ENCODE measurements at places on chromosomes 2 and 18.

GRCh38 chr2:177474998-177475397 is 82.4 kb downstream of the AGPS start:
- DNase-seq, result no peak

GRCh38 chr2:65081232-65081685 is 25.0 kb downstream of the CEP68 start:
- no peak for DNase-seq

DNA sequence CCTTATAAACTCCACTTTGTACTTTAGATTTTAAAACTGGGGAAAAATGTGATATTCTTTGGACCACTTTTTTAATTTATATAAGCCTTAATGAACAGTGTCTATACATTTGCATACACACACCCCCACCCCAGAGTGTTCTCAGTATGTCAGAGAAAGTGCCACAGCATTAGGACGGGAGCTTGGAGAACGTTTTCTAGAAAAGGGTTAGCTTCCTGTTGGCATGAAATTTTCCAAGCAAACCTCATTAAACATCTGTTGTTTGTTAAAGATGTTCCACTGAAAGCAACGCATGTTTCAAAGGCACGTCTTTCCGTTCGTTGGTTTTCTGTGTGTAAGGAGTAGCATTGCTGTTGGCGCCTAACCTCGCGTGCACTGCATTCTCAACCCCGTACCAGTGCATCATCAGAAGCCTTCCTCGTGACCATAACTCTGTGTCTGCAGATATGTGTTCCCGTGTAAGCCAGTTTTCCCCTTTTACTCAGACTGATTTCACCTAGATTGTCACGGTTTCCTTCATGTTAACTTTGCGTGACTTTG is 228.5 kb downstream of the ALPK2 start:
- DNase-seq, result no peak

DNA sequence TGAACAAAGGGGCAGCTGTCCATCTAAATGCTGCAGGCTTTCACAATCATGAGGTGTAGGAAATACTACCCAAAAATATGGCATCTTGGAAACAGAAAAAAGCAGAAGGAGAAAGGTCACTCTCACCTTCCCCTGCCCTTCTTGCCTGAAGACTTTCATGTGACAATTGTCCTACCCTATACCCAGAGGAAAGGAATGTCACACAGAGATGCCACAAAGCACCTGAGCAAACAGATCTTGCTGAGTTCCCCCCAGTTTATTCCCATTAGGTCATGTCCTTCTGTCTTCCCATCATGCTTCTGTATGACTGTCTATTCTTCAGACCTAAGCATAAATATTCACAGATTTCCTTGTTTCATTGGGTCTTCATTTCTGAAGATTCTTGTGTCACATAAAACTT is 116.6 kb upstream of the MSH6 start:
- DNase-seq, result no peak

GRCh38 chr2:238987352-238987981 is 139.6 kb downstream of the TWIST2 start:
- no peak for DNase-seq

DNA sequence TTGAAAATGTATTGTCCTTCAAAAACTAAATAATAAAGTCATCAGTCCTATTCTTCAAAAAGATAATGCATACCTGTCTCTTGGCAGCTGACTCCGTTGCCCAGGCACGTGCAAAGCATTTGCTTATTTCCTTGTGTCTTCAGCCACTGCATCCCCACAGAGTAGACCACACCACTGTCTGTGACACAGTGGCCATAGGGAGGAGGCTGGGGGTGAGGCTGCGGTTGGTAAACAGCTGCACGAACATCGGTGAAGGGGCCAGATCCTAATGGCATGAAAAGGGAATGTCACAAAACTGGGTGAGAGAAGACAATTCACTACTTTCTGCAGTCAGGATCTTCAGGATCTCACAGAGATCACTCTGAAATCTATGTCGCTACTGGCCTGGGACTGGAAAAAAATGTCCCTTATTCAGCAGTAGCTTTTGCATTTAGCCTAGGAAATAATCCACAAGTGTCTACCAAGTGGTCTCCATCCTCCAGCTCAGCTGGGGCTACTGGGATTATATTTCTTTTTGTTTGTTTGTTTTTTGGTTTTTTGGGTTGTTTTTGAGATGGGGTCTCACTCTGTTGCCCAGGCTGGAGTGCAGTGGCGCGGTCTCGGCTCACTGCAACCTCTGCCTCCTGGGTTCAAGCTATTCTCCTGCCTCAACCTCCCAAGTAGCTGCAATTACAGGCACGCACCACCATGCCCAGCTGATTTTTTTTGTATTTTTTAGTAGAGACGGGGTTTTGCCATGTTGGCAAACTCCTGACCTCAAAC is 10.7 kb downstream of the FN1 start:
- DNase-seq, result no peak

DNA sequence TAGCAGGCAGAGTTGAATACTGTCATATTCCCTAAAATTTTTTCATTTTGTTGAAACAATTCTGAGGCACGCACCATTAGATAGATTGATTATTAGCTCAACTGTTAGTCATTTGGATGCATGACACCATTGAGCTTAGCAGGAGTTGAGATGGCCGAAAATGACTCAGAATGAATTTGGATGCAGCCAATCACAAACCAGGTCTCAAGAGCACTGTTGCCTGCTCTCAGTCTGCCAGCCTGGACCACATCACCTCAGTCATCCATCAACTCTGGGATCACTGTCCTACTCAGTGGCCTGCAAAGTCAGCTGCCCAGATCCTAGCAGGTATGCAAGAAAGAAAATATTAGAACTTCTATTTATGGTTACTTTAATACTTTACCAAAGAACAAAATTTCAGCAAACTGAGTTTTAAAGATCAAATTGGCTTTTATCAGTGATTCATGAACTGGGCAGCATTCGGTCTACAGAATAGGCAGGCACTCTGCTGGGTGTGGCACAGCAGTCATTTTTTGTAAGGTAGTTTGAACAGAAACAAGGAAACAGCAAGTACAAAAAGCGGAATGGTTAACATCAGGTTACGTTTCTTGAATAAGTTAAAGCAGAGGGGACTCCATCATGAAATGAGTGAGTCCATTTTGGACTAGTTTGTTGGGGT is 152.7 kb upstream of the ARHGAP28 start:
- DNase-seq, result no peak

GRCh38 chr2:69007169-69007568 is 5.8 kb upstream of the ANTXR1 start:
- DNase-seq, result no peak

- no peak for DNase-seq
These were observed 43.3 kb upstream of the ITM2C start for GRCh38 chr2:230821261-230821990.

DNA sequence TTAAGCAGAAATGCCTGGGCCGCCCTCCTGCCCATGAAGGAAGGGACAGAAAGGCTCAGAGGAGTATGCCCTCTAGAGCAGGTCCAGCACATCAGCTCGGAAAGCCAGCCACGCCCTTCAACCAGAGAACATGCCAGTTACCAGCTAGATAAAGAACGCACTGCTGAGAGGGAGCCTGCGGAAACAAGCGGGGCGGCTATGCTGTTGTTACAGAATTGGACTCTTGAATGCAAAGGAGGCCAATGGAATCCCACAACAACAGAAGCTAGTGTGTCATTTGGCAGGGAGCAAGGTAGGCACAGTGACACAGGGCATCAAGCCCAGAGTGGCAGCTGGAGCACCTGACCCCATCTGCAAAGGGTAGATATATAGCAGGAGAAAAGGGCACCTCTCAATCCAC is 242.9 kb upstream of the ID2 start:
- DNase-seq, result no peak

- DNase-seq, result no peak
These were observed 109.6 kb downstream of the PRELID3A start for GRCh38 chr18:12517142-12517825.

DNA sequence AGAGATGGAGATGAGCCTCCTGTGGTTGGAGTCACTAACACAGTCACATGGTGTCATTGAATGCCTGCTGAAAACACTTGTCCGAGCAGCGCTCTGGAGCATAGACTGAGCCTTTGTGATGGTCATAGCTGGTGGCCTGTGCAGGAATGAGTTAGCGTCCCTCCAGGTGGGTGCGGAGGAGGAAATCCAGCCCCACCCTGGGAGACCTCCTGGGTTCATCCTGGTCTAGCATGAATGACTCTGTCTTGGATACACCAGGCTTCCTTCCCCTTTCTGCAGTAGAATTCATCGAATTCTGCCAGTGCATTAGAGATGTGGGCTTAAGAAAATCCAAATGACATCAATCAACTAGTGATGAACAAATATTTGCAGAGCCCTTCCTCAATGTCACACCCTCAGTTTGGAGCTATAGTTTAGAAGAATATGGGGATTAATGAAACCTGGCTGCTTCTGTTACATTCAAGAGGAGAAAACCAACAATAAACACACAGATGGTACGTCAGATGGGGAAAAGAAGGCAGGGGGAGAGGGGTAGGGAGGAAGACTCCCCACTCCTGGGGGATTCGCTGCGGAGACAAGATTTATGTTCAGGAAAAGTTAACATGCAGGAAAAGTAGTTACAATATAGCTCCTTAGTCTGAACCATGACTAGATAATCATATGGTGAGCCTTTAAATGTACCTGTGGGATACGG is 136.7 kb downstream of the DDX1 start:
- no peak for DNase-seq

- DNase-seq, result no peak
These were observed 93.6 kb downstream of the SCN9A start for GRCh38 chr2:166282154-166282553.

- no peak for DNase-seq
These were observed 431.8 kb upstream of the MYT1L start for GRCh38 chr2:2762913-2763312.

DNA sequence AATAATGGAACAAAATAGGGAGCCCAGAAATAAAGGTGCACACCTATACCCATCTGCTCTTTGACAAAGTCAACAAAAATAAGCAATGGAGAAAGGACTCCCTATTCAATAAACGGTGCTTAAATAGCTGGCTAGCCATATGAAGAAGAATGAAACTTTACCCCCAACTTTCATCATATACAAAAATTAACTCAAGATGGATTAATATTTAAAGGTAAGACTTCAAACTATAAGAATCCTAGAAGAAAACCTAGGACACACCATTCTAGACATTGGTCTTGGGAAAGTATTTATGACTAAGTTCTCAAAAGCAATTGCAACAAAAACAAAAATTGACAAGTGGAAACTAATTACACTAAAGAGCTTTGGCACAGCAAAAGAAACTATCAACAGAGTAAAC is 139.1 kb downstream of the DNAH7 start:
- DNase-seq, result no peak

DNA sequence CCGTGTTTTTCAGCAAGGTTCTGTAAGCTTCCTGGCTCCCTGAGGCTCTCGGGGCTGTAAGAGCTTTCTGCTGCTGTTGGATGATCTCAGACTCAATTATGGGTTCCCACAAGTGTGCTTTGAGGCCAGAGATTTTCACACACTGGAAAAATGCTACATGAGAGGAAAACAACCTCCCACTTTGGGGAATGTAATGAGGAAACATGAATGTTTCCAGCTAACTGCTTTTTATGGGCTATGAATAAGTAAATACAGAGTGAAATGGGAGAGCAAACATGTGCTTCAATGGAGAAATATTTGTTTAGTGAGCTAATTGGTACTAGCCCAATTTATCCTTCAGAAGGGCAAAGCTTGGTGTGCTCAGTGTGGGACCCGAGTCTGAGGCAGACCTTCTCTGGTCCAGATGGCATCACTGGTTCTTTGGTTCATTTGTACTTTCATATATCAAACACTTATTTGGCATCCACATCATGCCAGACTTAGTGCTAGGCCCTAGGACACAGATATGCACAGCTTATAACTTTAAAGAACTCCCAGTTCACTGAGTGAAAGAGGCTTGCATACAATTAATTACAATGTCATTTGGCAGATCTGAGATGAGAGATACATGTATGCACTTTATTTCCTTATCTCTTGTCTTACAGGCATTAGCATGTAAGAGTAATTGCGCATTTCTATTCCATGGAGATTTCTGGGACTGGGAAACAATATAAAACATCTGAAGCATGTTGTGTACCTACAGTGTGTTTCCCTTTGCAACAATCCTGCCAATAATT is 248.8 kb downstream of the RDH14 start:
- no peak for DNase-seq

DNA sequence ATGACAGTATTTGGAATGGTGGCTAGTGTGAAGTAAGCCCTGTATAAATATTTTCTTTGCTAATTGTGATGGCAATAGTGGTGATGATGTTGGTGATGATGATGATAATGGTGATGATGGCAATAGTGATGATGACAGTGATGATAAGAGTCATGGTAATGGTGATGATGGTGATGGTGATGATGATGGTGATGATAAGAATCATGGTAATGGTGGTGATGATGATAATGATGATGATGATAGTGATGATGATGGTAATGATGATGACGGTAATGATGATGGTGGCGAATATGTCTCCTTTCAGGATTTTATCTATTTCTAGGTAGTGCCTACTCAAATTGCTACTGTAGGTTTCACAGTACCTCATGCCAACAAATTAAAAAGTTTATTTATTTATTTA is 205.4 kb downstream of the GALR1 start:
- DNase-seq, result no peak

- no peak for DNase-seq
These were observed 181.2 kb upstream of the REV1 start for GRCh38 chr2:99670768-99671734.

DNA sequence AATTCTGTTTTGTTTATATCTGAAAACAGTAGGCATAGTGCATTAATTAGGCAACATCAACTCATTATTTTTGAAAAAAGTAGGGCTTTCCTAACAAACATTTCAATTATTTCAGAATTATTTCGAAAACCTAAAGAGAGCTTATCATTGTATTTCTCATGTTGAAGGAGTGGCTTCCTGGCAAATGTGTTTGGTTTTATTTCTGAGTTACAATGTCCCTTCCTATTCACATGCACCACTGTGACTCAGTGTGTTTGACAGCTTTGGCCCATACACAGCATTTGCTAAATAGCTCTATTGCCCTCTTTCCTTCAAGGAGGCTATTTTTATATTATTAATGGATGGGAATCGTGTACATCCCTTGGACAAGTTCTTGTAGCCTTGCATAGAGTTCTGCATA is 205.9 kb downstream of the PTGR3 start:
- DNase-seq, result no peak

DNA sequence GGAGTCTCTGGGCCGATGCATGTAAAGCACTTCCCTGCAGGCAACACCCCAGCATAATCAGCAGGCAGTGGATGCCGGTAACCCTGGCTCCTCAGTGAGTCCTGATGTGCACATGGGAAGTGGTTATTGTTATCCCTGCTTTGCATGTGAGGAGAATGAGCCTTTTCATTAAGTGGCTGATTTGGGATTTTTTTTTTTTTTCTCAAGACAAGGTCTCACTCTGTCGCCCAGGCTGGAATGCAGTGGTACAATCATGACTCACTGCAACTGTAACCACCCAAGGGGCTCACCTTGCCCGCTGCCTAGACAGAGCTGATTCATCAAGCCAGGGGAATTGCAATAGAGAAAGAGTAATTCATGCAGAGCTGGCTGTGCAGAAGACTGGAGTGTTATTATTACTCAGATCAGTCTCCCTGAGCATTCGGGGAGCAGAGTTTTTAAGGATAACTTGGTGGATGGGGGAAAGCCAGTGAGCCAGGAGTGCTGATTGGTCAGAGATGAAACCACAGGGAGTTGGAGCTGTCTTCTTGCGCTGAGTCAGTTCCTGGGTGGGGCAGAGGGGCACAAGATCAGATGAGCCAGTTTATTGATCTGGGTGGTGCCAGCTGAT is 95.4 kb downstream of the SOCS6 start:
- no peak for DNase-seq

GRCh38 chr2:83851066-83851465 is 608.0 kb downstream of the SUCLG1 start:
- no peak for DNase-seq
